Hindlimb muscle (tissue), 1 donor: ENCODE measurements at places on chromosomes 7 and 10.

GRCh38 chr10:47369251-47369894 lies 14.7 kb downstream of the ZNF488 start:
- DNase-seq, result no peak

- no peak for DNase-seq
Observed at GRCh38 chr10:54796881-54797280, 4.2 kb downstream of the PCDH15 start.

GRCh38 chr7:117086788-117087187 lies 133.5 kb downstream of the ST7 start:
- no peak for DNase-seq

GRCh38 chr10:100291356-100291755 lies 4.9 kb upstream of the BLOC1S2 start:
- DNase-seq, result no peak

DNA sequence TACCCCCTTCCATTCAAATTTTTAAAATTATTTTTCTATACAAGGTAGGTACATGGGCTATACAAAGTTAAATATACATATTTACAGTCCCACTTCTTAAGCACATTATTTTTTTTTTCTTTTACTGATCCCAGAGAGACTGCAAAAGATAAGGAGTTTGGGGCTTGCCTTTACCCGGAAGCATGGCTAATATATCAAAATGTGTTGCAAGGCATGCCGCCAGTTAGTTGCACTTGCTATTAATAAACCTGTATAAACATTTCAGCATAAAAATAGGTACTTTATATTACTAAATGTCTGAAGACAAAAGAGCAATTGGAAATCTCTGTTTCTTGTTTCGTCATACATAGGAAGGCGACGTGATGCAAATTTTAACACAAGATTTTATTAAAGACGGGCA lies 21.5 kb upstream of the PDLIM1 start:
- no peak for DNase-seq

DNA sequence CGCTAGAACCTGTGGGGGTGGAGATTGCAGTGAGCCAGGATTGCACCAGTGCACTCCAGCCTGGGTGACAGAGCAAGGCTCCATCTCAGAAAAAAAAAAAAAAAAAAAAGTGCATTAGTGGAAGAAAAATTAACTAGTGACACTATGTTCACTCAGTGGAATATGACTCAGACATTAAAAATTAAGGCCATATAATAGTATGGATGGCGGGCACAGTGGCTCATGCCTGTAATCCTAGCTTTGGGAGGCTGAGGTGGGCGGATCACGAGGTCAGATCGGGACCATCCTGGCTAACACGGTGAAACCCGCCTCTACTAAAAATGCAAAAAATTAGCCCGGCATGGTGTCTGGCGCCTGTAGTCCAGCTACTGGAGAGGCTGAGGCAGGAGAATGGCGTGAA lies 3.4 kb downstream of the PHYH start:
- DNase-seq, result no peak

DNA sequence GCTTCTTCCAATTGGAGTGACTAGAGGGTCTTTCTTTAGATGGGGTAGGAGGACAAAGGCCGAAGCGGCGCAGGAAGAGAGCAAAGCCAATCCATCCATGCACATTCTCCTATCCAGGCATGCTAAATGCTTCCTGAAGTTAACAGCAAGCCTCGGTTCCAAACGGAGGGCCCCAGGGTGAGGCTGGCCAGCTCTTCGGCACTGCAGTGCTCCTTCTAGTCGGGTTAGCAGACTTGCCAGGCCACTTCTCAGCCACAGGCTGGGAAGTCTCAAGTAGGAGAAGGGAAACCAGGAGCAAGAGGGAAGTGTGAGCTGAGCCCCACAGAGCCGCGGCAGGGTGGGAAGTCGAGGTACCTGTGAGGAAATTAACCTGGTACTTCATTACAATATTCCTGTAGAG lies 253.8 kb upstream of the INHBA start:
- no peak for DNase-seq

DNA sequence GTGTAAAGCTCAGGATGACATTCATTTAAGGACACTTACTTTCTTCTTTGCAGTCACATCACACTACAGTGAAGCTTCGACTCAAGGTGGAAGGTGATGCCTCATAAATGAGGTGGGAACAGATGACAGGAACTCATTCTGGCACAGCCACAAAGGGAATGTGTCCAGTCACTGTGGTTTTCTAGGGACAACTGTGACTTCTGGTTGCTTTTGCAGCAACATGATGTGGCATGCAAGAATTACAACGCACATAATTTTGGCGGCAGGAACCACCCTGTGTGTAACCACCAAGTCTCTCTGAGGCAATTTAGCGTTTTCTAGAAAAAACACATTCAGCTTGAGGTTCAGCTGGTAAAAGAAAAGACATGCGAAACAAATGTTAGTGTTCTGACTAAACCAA lies 32.0 kb upstream of the FERD3L start:
- no peak for DNase-seq

GRCh38 chr10:84244651-84245270 lies at the start of gene RGR:
Gene RGR (plus strand): TSS chr10:84245053. CDS start chr10:84245091, 38 bp downstream.
- DNase-seq, result peak; percentile 59

- DNase-seq, result no peak
Observed at GRCh38 chr7:128309976-128310375, 33.7 kb downstream of the RBM28 start.

DNA sequence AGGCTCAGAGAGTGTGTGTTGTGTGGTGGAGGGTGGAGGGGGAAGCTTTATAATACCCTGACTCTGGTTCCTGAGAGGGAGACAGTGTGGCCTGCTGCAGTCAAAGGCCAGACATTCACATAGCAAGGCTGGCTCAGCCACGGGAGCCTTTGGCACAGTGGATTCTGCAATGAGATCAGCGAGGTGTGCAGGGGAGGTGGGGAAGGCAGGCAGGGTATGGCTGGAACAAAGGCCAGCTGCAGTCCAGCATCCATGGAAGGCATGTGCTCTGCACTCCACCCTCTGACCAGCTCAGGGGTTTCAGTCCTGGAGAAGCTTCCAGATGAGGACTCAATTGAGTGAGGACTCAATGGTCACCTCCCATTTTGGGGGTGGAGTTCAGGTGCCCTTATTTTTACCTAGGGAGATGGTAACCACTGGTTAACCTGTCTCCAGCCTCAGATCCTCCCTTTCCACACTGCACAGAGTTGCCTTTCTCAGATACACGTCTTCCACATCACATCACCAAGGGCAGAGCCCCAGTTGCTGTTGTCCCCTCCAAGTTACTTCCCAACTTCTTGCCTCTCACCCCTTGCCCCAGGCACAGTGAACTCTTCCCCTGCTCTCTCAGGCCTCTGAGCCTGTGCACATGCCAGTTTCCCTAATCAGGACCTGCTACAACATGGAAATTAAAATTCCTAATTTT lies 504.9 kb downstream of the GRID1 start:
- no peak for DNase-seq

DNA sequence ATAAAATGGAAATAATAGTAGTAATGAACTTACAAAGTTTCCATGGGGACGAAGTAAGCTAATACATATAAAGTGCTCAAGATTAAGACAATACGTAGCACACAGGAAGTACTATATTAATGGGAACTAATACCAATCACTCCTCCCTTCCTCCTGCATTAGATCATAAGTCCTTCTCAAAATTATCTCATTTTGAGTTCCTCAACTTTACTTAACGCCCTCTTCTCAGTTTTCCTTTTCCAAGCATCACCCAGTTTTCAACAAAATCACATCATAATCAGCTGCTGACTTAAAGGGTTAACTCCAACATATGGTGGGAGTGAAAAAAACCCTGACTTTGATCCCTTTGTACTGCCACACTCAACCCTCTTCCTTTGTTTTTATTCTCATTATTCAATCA lies 24.4 kb downstream of the JMJD1C start:
- DNase-seq, result no peak

GRCh38 chr7:110762546-110763225 lies 328.2 kb upstream of the LRRN3 start:
- peak; percentile 32 for DNase-seq

- DNase-seq, result no peak
Observed at GRCh38 chr10:93608421-93608820, 3.9 kb upstream of the PDE6C start.

DNA sequence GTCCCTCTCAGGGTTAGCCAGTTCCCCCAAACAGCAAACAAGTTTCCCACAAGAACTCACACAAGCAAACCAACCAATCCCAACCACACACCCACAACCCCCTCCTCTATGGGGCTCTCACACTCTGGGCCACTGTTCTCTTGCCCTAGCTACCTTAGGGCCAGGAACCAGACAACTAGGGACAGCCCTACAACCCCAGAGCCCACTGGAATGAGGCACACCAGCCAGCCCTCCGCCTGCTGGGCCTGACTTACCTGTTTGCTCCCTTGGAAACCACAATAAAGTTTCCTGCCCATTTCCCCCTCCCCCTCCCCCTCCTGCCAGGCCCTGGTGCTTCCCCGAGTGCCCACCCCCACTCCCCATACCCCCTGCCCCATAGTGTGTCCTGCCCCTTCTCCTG lies 132.6 kb downstream of the WDR11 start:
- DNase-seq, result no peak

DNA sequence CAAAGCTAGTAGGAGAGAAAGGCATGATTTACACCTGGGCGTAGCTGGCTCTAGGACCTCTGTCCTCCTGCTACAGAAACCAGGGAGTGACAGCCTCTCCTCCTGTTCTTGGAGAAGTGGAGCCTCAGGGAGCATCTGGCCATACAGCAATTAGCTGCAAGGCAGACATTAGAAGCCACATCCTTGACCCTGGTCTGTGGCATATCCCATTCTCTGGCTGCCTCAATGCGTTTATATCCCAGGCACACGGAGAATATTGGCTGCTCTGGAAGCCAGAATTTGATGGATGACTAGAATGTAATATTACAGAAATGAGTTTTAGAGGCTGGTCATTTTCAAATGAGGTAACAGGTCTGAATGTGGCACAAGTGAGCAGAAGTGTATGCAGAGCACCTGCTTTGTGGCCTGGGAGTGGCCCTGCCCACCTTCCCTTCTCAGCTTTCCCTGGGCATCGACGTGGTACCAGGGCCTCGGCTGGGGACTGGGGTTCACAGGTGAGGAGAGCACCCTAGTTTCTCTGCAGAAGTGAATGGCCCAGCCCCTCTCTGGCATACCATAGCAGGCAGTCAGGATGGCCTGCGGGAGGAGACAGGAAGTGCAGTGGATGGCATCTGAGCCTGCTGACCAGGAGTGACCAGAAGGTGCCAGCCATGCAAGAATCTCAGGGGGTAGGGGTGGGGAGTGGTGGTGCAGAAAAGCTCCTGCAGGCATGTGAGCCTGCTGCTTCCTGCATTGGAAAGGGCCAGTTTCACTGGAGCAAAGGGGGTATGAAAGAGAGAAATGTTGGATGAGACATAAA lies 367.2 kb upstream of the ZNF32 start:
- no peak for DNase-seq
